ENCODE measurements at places on chromosomes 6 and 20.
A peak's percentile ranks its signal among the peaks of the same experiment; 100 is the strongest.

DNA sequence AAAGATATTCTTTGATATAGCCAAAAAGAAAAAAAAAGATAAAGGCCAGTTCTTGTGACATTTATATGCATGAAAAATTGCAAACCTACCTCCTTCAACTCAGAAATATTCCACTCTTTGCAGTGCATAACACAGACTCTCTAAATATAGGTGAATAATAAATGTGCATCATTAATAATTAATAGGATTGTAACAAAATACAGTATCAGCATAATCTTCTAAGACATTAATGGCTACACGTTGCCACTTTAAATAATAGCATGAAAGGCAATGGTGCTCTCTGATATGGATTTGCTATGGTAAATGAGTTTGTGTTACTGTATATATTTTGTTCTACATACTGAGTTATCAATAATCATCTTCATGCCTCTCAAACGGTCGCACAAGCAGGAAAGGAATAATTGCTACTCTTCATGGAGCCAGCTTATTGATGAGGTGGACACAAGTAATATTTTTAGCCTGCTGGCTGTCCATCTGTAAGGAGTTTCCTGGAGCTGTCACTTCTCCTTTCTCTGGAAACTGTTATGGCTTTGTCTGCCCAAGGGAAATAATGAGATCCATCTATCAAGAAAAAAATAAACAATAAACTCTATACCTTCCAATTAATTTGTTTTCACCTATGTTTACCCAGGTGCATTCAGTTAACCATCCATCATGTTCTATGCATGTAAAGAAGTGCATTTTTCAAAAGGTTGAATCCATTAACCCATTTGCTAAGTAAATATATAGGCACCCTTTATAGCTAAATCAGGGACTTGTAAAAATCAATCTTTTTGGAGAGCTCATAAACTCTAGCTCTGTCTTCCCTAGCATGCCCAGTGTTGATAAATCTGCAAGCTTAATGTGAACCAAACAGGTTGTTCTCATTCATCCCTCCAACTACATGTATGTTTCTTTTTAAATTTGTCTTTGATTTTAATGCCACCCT lies 253.0 kb downstream of the NKAIN2 start:
- DNase-seq: no peak

- DNase-seq: no peak
Observed at GRCh38 chr6:71383476-71383875, 94.9 kb downstream of the OGFRL1 start.

- DNase-seq: peak; percentile 17
Observed at GRCh38 chr6:45658958-45659357, 281.2 kb upstream of the SUPT3H start.

DNA sequence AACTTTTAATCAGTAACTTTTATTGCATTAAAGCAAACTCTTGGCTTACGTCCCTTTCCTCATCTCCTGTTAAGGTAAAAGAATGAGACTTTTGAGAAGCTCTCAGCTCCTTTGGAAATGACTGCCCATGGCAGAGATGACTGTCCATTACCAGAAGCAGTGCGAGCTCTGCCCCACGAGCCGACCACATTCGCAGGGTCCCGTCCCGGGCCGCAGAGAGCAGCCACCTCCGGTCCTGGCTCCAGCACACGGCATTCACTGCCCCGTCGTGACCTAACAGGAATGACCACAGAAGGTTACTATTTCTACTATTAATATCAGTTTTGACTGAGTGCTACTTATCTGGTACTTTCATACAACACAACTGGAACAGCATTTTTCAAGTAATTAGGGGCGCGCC lies 63.4 kb downstream of the WDR27 start:
- no peak for DNase-seq

DNA sequence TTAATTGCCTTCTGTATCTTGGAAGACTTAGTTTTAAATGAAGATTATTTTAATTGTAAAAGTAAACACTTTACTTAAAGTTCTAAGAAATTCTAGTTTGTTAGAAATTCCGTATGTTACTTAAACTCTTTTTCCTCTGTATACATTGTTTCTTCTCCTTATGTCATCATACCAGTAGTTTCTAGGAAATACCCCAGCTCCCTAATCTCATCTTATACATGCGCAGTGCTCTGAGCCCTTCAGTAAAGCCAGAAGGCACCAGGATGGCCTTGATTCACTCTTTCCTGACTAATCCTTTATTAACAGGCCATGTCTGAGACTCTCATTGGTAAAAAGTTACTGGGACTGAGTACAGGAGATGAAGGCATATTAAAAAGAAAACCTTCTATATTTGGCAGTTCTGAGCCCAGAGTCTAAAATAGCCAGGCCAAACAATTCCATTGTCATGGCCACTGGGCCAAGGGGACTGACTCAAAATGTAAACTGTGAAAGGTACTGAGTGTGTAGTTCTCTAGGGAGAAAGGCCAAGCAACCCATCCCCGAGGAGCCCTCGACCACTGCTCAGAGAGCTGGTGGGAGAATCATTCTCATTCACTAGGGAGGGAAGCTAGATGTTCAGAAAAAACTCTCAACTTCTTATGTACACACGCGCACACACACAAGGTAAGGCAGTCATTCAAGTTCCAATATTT lies 25.0 kb downstream of the SLC22A1 start:
- no peak for DNase-seq

DNA sequence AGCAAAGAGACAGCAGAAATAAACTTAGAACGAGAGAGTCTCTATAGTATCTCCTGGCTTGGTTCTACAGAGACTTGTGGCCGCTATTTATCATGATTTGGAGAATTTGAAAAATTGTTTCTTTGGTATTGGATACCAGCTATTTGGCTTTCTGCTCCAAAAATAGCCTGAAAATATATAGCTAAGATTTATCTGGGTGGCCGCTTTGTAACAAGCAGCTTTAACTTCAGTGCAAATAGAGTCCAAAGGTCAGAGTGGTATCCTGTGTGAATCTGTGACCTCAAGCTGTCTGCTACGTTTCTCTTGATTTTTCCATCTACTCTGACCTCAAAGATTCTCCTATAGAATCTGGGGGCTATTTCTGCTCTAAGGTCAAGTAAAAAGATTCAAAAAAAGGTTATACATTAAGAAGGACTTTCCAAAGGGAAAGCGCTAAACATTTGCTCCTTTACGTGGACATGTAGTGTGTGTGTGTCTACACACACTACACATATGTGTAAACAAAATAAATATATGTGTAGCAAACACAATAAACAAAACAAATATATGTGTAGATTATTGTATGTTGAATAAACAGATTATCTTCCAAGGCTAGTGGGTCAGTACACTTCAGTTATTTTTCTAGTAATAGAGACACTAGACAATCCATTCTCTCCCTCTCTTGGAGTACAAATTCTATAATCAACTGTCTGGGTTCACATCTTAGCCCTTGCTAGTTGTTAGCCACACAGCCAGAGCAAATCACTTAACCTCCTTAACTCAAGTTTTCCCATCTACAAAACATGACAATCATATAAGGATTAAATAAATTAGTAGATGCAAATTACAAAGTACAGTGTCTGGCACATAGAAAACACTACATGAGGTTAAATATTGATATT lies 40.8 kb downstream of the CHD6 start:
- DNase-seq: no peak

DNA sequence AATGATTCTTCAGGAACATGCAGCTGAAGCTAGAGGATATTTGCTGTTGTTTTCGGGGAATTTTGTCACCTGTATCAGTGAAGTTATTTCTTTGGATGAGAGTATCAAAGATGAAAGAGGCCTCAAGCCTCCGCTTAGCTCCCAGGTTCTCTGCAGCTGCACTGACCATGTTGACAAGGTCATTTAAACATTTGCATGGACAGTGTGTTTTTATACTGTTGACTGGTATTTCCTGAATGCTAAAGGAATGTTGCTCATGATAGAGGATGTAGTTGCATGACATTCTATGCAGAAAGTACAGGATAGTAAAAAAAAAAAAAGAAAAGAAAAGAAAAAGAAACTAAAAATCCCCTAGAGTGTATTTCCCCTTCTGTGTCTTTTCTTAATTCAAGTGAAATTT lies 165.6 kb upstream of the LAMP5 start:
- no peak for DNase-seq

- no peak for DNase-seq
Observed at GRCh38 chr6:168156742-168157265, 77.8 kb upstream of the FRMD1 start.

DNA sequence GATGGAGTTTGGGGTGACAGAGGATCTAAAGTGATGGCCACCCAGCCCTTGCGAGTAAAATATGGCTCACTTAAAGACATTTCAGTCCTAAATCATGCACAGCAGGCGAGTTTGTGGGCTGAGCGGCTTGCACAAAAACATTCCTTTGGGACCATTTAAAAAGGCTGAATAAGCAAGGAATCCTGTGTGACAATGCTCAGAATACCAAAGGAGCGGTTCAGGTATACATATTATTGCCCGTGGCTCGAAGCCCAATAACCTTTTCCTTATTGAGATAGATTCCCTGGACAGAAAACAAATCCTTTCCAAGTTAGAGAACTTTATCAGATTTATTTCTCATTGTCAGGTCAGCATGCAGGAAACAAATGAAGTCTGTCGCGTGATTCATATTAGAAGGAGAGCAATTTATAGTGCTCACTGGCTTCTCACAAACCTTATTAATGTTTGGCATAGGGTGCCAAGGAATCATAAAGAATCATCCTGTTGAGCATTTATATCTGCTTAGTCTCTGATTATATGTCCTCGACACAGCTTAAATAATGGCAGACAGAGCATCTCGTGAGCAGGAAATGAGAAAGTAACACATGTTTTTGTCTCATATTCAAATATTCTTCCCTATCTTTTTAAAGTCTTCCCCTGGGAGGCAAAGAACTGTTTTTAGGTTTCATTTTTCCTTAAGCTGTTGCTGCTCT lies 121.3 kb downstream of the TRMT11 start:
- no peak for DNase-seq

- DNase-seq: no peak
Observed at GRCh38 chr6:14240411-14241166, 123.0 kb downstream of the CD83 start.

- DNase-seq: no peak
Observed at GRCh38 chr20:4006640-4007039, 8.7 kb downstream of the RNF24 start.

GRCh38 chr6:29319931-29320330 lies 18.4 kb downstream of the OR14J1 start:
- no peak for DNase-seq

DNA sequence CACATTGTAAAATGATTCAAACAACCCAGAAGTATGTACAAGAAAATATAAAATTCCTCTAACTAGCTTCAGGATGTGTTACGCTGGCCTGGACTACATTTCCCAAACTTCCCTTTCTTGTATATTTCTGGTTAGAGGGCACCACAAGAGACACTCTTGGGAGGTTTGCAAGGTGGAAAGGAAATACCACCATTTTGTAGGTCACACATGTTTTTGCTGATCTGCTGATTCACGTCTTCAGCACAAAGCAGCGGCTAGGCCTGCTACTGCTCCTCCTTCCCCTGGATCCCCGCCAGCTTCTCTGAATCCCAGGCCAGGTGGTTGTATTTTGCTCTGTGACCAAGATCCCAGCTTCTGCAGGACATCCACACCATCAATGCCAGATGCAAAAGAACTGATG lies 104.2 kb downstream of the AGPAT4 start:
- DNase-seq: no peak

DNA sequence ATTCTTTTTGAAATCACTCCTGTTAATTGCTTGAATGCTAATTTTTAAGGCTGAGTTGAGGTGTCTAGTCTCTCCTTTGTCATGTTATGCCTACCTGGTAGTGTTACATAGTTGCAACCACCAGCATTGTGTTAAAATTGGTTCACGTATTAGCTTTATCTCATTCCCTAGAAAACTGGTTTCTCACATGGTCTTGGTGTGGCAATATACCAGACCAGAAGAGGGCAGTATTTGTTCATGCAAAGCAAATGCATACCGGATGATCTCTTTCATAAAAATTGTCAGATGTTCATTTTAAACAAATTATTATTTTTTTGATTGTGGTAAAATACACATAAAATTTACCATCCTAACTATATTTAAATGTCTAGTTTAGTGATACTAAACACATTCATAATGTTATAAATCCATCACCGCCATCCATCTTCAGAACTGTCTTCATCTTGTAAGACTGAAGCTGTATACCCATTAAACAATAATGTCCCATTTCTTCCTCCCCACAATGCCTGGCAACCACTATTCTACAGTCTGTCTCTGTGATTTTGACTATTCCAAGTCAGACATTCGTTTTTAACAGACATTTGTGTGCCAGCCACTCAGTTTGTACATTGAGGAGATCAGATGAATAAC lies 92.8 kb downstream of the ATRN start:
- DNase-seq: peak; percentile 48

GRCh38 chr6:31681135-31681671 lies 336 bp upstream of the LY6G5C start:
- no peak for DNase-seq

- no peak for DNase-seq
Observed at GRCh38 chr6:53026526-53026925, 31.4 kb upstream of the GSTA4 start.

- DNase-seq: no peak
Observed at GRCh38 chr6:137759624-137760023, 107.4 kb upstream of the TNFAIP3 start.

- no peak for DNase-seq
Observed at GRCh38 chr6:67558985-67559384, 1076.1 kb upstream of the ADGRB3 start.

DNA sequence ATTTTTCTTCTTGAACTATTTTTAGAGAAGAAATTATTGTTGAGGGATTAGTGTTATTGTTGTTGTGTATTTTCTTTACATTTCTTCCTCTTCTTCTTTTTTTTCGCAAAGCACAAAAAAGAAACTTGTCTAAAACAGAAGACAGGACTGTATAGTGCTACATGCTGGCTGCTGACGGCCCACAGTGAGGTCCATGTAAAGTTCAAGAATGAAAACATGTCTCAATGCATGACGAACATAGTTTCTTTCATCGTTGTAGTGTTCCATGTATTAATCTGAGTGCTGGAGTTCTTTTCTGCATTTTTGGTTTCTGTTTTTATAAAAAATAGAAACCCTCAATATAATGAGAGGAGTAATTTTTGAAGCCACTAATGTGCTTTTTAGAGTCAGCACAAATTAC lies 462.9 kb upstream of the MARCKS start:
- DNase-seq: no peak

DNA sequence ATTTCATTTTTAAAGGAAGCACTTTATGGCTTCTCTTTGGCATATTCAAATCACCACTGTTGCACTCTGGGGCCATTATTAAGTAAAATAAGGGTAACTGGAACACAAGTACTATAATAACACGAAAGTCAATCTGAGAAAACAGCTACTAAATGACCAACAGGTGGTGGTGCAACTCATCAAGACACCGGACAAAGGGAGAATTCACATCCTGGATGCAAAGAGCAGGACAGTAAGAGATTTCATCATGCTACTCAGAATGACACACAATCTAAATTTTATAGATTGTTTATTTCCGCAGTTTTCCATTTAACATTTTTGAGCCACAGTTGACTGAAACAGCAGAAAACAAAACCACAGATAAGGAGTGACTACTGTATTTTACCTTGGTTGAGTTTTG lies 27.6 kb upstream of the LY86 start:
- no peak for DNase-seq

GRCh38 chr6:145866456-145867396 lies 52.1 kb upstream of the FBXO30 start:
- DNase-seq: peak; percentile 43

- no peak for DNase-seq
Observed at GRCh38 chr6:165746331-165746730, 83.3 kb upstream of the PDE10A start.

GRCh38 chr20:37542281-37542680 lies 14.6 kb upstream of the BLCAP start:
- no peak for DNase-seq
